ENCODE measurements at places on chromosomes 2 and 18.

GRCh38 chr2:239143858-239144712 is 256.7 kb downstream of the HDAC4 start:
- DNase-seq: peak; percentile 72

GRCh38 chr18:70295192-70296188 is 6.6 kb downstream of the SOCS6 start:
- no peak for DNase-seq

DNA sequence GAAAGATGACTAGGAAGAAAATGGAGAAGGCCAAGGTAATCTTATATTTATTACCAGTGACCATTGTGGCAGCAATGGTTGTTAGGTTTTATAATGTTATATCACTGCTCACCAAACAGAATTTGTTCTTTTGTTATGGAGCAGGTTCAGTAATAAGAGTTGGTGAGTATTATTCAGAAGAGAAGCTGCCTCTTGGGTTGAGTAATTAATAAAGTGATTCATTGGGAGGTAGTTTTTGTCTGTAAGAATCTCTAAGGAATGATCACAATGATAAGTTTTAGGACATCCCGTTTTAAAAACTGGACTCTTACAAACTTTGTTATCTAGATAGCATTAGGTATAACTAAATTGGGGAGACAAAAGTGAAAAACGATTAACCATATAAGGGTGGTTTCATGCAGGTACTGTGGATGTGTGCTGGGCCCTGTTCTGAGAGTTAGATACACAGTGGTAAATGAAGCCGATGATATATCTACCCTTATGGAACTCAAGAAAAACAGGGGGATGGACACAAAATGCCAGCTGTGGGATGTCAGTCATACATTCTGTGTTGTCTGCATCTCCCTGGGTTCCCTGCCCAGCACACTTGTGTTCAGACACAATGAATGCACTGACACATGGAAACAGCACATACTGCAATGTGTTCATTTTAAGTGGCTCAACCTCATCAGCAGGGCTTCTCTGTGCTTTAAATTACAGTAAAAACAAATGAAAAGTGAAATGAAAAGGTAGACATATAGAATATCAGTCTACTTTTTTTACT is 7.5 kb downstream of the MAP4K4 start:
- DNase-seq: no peak

DNA sequence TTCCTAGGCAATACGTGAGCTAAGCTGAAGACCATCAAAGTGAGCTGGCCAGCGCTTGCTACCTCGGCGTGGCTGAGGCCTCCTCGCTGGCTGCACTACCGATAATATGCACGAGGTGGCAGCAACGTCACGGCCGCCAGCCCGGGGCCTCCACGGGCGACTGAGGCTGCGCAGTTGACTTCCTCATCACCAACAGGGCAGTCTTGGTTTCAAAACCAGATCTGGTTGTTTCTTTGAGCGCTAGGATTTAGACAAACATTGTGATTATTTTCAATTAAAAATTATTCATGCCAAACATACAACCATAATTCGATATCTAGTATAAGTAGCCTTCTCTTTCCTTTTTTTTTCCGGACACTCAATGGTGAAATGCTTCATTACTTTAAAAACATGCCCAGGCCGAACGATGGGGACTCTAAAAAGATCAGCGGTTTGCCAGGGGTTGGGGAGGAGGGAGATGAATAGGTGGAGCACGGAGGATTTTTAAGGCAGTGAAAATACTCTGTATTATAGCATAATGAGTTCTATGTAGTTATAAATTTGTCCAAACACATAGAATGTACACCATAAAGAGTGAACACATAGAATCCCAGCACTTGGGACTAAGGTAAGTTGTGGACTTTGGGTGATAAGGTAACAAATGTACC is 52.0 kb downstream of the CYBRD1 start:
- peak; percentile 98 for DNase-seq

DNA sequence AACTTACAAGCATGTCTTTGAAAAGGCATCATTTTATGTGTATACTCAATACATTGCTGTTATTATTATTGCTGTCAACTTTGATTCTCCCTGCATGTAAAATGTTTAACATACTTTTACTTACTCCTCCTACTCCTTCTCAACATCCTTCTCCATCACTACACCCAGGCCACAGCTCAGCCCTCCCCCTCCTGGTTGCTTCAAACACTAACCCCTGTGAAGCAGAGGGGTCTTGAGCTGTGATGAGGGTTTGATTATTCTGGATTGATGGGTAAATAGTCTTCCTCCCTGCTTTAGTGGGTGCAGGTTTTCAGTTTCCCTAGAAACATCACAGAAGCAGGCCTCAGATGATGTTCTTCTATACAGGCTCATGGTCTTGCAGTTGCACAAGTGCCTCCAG is 221.0 kb downstream of the OSR1 start:
- DNase-seq: no peak

DNA sequence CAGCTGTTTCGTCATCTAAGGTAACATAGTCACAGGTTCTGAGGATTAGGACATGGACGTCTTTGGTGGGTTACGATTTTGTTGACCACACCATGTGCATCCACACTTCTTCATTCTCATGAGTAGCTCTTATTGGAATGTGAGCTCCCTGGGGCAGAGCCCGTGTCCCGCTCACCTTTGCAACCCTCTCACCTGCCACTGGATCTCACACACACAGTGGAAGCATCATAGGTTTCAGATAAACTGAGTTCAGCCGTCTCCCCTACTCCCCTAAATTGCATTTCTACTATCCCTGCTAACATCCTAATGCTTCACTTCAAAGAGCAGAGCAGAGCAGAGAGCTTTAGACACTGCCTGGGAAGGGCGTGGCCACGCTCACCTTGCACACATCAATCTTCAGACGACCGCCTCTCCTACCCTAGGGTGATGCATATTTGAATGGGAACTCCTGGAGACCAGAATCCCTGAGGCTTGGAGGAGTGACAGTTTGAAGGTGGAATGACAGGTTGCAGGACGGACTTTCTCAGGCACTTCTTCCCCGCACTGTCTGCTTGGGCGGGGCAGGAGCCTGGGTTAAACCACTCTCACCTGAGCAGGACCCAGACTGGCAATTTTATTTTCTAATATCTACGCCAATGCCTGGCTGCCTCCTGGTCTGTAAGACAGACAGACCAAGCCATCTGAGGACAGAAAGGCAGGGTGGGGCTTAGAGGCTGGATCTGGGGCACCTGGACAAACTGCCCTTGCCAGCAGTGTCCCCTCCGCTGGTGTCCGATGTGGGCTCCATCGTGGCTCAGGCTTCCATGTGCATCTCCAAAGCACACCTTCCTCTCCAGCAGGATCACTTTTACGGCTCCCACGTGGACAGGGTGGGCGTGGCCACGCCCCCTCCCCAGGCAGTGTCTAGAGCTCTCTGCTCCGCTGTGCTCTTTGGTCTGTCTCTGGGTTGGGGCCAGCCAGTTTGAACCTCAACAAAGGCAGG is 229.5 kb upstream of the COPS8 start:
- DNase-seq: no peak

DNA sequence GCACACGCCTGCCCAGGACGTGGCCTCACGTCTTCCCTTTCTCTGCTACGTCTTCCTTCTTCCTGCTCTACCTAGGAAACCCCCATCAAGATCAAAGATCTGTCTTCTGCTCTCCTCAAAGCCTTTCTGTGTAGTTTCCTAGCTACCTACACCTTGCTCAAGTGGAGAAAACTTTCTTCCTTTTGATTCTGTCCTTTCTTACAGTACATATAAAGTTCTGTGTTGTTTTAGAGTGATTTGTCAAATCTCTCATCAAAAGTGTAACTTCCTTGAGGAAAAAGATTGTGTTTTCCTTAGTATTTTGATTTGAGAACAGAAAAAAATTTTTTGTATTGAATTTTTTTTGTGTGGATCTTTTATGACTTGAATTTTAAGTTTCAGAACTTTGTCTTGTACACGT is 17.8 kb downstream of the SETBP1 start:
- DNase-seq: no peak

Data from H1 (cell line).